ENCODE measurements at places on chromosomes 4 and X. TPM values are rescaled to one million over a fixed set of nuclear protein-coding genes. Genes with fewer than 3 reads are reported as not detected.

The ESX1 gene
- total RNA-seq = not detected

The BGN gene
- total RNA-seq = 0.13 TPM

The TRIML1 gene
- not detected for total RNA-seq

The SPANXN1 gene
- not detected for total RNA-seq
